Stimulated activated CD8-positive, alpha-beta memory T cell treated with anti-CD3 and anti-CD28 coated beads, Interleukin-15, amount 100 ng/mL, for 4 hours (primary cell): ENCODE measurements at places on chromosomes 7 and 10.

- no peak for DNase-seq
Observed at GRCh38 chr10:119518936-119519335, 23.6 kb downstream of the RGS10 start.

DNA sequence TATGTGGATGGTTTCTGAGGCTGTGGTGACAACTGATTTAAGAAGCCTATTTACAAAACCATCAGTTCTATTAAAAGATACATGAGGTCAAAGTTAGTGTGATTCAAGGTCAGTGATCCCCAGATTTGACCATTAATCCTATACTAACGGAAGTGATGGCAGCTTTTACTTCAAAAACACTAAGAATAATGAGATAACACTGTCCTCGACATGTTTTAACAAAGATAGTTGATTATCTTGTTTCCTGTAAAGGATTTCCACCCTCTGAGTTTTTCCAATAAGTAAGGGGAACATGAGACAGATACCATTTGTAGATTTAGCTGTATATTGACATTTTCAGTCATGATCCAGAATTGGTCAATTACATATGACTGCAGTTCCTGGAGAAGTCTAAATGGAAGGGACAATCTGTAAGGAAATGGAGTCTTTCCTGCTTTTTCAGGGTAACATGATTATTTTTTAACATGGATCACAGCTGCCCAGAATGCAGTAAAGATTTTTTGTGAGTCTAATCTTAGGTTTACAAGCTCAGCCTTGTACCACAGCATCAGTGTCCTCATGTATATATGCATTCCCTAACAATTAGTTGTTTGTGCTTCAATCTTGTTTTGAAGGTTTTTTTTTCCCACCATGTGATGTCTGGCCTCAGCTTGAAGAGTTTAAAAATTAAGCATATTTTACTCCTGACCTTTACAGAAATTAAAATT, 188.0 kb downstream of the PPP1R9A start:
- DNase-seq: no peak

DNA sequence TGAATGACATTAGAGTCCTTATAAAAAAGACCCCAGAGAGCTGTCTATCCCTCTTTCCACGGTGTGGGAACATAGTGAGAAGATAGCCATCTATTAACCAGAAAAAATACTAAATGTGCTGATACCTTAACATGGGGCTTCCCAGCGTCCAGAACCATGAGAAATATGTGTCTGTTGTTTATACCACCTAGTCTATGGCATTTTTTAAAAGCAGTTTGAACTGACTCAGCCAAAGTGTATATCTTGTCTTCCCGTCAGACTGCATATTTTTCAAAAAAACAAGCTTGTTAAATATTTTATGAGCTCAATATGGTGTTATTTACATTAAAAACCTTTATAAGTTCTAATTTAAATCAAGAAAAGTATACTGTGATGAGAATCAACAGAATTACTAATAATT, 255.3 kb downstream of the HGF start:
- DNase-seq: no peak

DNA sequence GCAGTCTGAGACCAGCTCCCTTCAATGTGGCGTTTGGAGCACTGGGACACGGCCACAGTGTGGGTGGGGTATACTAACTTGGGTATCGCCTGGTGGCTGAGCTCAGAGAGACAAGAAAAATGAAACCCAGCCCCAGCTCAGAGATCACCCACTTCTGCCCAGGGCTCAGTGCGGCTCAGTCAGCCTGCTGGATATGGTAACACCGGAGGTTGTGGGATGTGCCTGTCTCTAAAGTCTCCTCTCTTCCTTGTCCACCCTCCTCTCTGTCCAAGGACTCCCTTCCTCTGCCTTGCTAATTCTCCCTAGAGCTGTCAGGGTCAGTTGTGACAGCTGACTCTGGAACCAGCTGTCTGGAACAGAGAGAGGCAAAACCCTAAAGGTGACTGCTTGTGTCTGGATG, 149.1 kb downstream of the PTPN20 start:
- no peak for DNase-seq

GRCh38 chr7:17289074-17289645, 9.3 kb upstream of the AHR start:
- DNase-seq: no peak

DNA sequence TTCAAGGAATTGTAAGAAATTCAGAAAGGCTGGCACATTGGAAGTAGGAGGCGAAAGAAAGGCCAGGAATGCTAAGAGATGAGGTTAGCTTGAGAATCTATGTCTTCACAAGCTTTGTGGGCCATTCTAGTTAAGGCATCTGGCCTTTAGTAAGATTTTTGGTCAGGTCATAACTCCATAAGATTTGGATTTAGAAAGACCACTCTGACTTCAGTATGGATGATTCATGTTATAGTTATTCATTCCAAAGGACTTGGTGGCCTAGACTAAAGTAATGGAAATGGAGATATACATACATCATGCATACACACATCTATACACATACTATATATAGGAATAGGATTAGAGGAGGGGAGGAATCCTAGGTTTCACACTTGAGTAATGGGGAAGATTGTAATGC, 77.5 kb downstream of the SEPTIN7 start:
- DNase-seq: no peak

GRCh38 chr7:106795877-106796231, 69.2 kb upstream of the PIK3CG start:
- DNase-seq: no peak

DNA sequence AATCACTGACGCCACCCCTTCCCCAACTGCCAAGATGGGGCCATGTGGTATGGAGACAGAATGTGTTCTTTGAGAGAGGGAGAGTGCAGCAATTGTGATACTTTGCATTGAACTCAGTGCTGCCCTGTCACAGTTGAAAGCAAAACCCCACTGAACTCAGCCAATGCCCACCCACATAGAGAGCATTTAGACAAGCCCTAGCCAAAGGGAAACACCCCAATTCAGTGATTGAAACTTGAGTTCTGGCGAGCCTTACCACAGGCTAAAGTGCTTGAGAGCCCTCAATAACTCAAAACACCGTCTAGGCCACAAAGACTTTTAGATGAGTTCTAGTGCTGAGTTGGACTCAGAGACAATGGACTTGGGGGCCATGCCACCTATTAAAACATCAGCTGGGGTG, 751.9 kb upstream of the POT1 start:
- DNase-seq: no peak

- DNase-seq: no peak
Observed at GRCh38 chr10:110872984-110873923, 1.5 kb downstream of the PDCD4 start.

- no peak for DNase-seq
Observed at GRCh38 chr7:79548727-79549126, 95.3 kb upstream of the MAGI2 start.

DNA sequence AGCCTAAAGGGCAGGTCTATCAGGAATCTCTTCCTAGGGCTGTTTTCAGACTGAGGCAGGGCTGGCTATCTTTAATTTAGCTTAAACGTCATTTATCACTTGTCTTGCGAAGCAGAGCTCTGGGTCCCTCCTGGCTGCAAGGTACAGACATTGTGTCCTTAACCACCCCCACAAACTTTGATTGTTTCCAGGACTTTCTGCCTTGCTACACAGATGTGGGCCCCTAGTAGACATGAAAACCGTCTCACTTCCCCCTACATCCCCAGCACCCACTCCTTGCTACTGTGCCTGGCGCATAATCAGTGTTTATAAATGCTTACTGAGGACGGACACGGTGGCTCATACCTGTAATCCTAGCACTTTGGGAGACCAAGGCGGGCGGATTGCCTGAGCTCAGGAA, 54.5 kb downstream of the PIP4K2A start:
- no peak for DNase-seq

GRCh38 chr7:8094164-8095140, 125.9 kb downstream of the GLCCI1 start:
- no peak for DNase-seq

GRCh38 chr10:116287906-116288501, 15.0 kb upstream of the GFRA1 start:
- no peak for DNase-seq

GRCh38 chr7:157602156-157602555, 265.4 kb downstream of the DNAJB6 start:
- DNase-seq: no peak

- DNase-seq: no peak
Observed at GRCh38 chr7:50480797-50481196, 30.6 kb upstream of the FIGNL1 start.

- DNase-seq: no peak
Observed at GRCh38 chr7:66553001-66553400, 75.7 kb upstream of the KCTD7 start.

DNA sequence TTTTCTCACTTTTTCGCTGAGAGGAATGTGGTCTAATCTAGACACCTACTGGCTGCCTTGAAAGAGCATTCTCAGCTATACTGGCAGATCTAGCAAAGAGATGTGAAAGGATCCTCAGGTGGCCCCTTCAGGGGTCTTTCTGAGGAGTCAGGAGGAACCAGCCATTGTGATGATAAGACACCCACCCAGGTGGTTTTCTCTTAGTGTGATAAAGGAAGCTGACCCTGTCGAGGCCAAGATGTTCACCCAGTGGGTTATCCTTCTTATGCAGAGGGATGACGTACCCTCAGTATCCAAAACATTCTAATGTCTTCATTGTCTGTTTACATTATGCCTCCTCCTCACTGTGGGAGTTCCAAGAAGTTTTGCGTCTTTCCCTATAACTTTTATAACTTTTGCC, 98.3 kb upstream of the LRGUK start:
- DNase-seq: no peak

DNA sequence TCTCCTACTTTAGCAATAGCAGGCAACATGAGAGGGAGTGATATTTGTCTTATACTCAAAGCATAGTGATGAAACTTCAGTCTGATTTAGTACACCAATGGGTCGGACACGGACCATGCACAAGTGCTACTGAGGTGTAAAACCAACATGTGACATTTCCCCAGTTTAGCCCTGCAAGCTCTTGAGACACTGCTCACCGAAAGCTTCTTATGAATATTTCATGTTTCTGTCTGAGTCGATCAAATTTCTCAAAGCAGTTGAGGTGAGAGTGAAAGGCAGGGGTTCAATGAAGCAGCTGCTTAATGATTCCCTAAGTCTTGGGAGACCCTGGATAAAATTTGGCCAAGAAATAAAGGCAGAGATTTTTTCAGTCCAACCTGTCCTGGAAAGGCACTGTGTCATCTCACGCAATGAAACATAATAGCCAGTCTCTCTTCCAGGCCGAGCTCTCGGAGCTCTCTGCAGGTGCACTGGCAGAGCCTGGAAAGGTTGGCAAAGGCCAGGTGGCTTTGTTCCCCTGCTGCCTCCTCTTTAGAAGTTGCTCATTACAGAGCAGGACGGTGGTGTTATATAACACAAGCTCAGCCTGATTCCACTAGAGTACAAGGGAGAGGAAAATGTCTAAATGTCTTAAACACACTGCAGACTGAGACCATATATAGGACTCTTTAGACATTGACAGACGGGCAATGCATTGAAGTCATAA, 33.9 kb upstream of the XPNPEP1 start:
- DNase-seq: no peak

DNA sequence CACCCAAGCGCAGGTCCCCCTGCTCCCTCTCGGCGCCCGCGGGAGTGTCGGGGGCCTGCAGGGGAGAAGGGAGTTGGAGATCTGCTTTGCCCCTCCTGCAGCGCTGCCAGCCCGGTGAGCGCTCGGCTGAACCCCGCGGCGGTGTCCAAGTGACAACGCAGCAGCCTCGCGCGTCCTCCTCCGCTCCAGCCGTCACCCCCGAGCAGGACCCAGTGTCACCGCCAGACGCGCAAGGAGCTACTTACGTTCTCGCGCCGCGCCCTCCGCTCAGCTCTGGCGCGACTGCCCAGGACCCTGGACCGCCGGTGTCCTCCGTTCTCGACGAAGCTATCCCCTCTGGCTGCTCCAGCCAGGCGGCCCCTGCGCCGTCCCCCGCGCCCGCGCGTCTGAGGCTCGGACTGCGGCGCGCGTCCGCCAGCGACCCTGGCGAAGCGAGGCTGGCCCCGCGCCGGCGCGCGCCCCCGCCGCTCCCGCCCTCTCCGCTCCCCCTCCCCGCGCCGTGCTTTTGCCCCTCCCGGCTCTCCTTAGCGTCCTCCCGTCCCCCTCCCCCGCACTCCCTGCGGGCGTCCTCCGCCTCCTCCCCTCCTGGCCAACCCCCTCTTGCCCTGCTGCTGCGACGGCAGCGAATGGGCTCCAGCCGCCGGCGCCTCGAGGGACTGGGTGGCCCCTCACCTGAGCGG, at the start of gene NRCAM:
NRCAM (minus strand) TSS at position 439 of the 680 bp plus-strand sequence. CDS start 216,372 bp downstream, outside the sequence.
- no peak for DNase-seq

GRCh38 chr10:22624287-22624738, 90.1 kb downstream of the PIP4K2A start:
- no peak for DNase-seq

DNA sequence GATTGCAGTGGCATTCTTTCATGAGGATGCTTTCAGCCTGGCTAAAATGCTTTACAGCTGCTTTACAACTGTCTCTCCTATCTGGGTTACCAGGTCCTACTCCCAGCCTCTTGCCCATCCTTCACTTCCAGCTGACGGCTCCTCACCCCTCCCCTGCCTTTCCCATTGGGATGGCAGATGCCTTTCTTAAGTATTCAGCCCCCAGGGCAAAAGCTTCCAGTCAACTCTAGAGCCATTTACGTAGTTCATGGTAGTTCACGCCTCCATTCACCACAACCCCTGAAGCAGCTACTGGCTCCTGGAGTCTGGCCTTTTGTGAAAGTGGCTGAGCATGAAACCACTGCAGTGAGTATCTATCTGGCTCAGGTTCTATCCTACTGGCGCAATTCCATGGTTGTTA, 17.2 kb upstream of the BMPER start:
- DNase-seq: no peak

DNA sequence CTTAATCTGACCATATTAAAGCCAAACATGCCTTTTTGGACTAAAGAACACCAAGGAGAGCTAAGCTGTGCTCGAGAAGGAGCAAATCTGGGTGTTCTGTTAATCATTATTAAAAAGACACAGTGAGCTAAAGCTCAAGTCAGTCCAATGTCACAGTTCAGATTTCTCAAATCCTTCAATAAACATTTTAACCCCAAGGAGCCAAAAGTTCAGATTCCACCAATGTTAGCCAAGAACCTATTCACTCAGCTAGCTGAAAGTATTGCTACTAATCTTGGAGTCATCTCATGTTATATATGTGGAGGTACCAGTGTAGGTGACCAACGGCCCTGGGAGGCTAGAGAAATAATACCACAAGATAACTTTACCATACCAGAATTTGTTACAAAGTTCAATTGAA, 14.5 kb upstream of the ZNF33B start:
- no peak for DNase-seq

DNA sequence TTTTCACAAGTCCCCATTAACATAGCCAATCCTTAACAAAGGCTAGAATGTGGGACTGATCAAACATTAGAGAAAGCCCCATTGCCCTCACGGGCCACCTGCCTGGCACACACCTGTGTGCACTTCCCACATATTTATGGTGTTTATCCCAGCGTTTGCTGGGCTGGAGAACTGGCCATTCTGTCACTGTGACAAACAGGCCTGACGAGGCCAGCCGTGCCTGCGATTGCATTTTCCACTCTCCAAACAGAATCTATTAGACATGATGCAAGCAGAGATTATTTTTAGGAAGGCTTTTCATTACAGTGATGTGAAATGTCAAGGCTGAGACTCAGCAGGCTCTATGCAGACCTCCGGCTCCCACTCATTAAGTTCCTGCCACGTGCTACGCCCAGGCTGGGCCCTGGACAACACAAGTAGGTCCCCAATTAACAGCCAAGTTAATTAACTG, 20.4 kb downstream of the PTPRN2 start:
- no peak for DNase-seq

GRCh38 chr10:24744946-24745345, 21.3 kb upstream of the ARHGAP21 start:
- no peak for DNase-seq
